Sigmoid colon (tissue), 7 donors: ENCODE measurements at places on chromosomes 13 and 19. TPM values are rescaled to one million over a fixed set of nuclear protein-coding genes. Genes with fewer than 3 reads are reported as not detected.

The NKPD1 gene
- 0.83 TPM for total RNA-seq

The SIGLEC8 gene
- total RNA-seq: not detected

The ZNF260 gene
- 11.9 TPM for total RNA-seq

The CEACAM20 gene
- 0.36 TPM for total RNA-seq

The TMPRSS9 gene
- total RNA-seq: 0.68 TPM

The GNG7 gene
- total RNA-seq: 8.0 TPM

The PLPP2 gene
- 1.7 TPM for total RNA-seq

The ZNF154 gene
- total RNA-seq: 8.4 TPM

The FGF9 gene
- 0.68 TPM for total RNA-seq

The IFNL1 gene
- total RNA-seq: not detected

The ZNF571 gene
- 6.7 TPM for total RNA-seq

DNA sequence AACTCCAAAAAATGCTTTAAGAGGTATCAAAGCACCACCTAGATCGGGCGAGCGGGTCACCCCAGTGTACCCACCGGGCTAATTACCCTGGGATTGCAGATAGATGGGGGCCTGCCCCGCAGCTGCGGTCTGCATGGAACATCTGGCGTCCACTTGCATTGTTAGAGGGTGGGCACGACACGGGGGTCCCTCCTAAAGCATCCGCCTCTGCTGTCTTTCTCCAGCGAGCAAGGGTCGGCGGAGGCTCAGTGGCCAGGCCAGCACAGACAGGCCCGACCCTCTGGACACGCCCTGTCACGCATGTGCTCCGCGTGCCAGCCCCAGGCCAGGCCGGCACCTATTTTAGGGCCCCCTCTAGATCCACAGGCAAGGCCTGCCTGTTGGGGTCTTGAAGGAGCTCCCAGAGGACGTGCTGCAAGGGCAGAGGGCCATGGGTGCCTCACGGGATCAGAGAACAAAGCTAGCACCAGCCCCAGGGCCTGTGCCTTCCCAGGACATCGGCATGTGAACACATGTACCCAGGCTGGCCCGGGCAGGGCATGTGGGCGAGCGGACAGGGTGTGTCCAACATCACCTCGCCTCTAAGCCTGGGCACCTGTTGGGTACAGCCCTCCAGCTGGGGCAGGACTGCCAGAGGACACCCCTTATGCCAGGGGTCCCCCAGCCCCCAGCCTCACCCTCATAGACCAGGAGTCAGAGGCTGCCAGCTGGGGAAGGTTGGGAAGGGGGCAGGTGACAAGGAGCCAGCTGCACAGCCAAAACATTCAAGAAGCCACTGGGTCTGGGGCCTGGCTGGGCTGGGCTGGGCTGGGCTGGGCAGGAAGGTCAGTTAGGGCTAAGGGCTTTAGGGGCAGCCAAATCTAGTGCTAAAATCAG lies 35.6 kb upstream of the NANOS3 start:
- peak; percentile 86 for DNase-seq

DNA sequence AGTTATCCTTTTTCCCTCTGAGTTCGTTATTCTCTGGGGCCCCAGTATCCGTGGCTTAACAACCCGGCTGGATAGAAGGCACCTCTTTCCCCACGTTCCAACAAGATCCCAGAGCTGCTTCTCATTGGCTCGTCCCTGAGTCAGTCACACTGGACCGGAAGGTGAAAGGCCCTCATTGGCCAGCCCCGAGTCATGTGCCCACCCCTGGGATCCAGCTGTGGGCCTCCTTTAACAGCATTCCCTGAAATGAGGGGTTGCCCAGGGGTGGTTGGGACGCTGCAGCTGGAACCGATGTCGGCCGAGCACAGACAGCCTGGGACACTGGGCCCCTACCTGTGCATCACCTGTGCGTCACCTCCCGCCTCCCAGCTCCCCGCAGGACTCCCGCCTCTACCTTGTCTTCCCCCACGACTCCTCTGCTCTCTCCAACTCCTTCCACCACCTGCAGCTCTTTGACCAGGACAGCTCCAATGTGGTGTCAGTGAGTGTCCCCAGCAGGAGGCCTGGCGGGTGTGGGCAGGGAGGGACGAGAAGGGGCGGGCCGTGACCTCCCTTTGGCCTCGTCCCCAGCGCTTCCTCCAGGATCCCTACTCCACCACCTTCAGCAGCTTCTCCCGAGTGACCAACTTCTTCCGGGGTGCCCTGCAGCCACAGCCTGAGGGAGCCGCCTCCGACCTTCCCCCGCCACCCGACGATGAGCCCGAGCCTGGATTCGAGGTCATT lies 4.3 kb downstream of the TBC1D17 start:
- no peak for DNase-seq

GRCh38 chr19:15595069-15595468 lies 19.9 kb upstream of the CYP4F8 start:
- DNase-seq: no peak

- DNase-seq: peak; percentile 74
Observed at GRCh38 chr13:42041011-42041683, 7.3 kb upstream of the DGKH start.

DNA sequence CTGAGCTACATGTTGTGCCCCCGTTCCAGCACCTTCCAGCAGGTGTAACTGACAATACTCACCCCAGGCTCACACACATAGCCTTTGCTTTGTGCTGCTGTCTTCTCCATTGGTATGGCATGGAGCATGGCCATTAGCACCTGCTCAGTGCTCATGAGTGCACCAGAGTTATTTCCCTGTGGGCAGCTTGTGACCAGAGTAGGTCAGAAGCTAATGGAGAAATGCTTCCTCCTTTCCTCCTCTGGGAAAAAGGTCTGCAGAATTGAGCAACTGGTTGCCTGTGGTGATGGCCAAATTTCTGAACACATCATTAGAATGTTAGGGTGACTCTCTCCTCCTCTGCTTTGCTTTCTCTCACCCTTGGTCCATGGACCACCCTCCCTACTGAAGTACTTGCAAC lies 344.5 kb upstream of the TMTC4 start:
- DNase-seq: no peak

DNA sequence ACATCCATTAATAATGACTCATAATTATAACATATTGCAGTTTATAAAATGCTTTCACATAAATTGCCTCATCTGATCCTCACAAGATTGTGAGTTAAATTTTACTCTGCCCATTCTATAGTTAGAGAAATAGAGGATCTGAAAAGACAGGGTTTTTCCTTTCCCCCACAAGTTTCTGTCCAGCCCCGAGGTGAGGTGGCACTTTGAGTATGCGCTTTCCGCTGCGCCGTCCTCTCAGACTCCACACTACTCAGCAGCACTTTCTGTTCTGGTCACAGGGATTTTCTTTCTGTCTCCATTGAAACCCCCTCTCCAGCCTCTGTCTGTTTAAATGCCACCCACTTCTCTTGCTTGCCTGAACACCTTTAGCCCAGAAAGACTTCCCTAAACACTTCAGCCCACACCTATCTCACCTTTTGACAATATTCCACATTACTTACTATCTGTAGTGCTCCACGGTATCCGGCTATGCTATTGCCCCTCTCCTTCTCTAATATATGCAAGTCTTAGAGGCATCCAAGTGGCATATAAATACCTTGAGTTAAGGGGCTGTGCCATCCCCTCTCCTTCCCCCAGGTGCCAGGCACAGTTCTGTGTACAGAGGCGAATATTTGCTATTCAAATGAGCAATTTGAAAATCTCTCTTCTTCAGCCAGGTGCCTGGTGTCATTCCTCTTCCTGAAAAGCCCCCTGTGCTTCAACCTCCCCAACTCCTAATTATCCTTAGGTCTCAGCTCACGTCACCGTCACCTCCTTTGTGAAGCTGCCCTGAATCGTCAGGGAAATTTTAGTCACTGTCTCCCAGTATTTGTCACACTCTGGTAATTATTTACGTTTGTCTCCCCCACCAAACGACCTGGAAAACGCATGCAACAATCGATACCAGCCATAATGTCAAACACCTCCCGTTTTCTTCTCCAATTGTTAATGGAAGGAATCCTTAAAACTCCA lies 268.7 kb downstream of the NHLRC3 start:
- DNase-seq: no peak

DNA sequence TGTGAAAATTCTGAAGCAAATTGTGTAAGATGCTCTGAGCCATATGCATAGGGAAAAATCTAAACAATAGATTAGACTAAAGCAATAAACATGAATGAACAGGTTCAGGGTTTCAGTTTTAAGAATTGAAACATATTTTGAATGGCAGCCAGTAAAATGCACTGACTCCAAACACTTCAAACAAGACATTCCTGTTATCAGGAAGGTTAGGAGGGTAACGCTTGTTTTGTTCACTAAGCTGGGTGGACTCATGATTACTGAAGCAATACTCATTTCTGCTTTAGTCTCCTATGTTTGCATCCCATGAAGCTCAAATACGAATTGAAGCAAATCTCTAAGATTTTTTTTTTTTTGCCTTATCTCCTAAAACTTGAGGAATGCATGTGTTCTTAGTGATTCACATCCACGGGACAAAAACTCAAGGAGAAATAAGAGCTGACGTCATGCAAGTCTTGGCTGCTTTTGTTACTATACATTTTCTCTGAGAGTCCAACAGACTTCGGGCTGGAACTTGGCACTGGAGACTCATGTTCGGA lies 29.1 kb upstream of the IGFL4 start:
- no peak for DNase-seq

DNA sequence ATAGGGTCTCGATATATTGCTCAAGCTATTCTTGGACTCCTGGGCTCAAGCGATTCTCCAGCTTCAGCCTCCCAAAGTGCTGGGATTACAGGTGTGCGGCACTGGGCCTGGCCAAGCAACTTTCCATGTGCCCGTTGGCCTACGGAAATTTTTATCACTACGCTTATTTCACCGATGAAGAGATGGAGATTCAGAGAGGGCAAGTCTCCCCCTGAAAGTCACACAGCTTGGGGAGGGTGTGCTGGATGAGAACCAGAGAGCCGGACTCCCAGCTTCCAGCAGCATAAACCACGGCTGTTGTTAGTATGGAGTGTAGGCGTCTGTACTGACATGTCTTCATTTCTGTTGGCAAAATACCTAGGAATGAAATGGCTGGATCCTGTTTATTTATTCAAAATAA lies 11.8 kb upstream of the GNA11 start:
- DNase-seq: no peak

- no peak for DNase-seq
Observed at GRCh38 chr13:42039457-42039945, 8.9 kb upstream of the DGKH start.

- DNase-seq: no peak
Observed at GRCh38 chr13:94272038-94272437, 207.4 kb downstream of the DCT start.

DNA sequence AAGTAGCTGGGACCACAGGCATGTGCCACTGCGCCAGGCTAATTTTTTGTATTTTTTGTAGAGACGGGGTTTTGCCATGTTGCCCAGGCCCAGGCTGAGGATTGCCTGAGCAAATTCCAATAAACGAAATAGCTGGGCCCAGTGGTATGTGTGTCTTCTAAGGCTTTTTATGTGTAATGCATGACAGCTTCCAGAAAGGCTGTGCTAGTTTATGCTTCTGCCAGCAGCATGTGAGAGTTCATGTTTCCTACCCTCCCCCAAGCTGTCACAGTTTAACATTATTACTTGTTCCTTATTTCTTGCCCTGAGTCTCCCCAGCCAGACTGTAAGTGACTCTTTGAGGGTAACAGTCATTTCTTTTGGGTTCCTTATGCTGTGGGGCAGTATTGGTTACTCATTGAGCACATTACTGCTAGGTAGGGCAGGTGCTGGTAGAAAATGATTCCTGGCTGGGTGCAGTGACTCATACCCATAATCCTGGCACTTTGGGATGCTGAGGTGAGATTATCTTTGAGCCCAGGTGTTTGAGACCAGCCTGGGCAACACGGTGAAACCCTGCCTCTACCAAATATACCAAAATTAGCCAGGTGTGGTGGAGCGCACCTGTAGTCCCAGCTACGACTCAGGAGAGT lies 13.6 kb downstream of the GPATCH1 start:
- no peak for DNase-seq

GRCh38 chr19:10454267-10454666 lies 33.9 kb downstream of the PDE4A start:
- DNase-seq: no peak
